ENCODE measurements at places on chromosomes 4 and X.

DNA sequence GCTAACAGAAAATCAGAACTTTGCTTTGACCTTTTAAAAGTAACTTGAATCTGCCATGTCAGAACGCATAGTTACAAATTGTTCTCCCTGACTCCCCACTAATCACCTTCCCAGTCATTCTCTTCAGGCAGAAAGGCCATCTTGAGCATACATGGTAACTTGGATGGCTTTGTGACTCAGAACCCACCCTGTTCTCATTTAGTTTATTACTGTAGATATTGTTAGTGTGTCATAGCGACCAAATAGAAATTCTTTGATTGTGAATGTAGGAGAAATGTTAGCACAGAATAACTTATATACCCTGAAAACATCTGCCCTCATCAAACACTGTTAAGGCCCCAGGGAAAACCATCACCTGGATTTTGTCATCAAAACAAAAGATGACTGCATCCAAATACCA is 382.0 kb downstream of the MAGEB5 start:
- no peak for DNase-seq

GRCh38 chrX:42117318-42117717 is 194.0 kb upstream of the CASK start:
- no peak for DNase-seq

DNA sequence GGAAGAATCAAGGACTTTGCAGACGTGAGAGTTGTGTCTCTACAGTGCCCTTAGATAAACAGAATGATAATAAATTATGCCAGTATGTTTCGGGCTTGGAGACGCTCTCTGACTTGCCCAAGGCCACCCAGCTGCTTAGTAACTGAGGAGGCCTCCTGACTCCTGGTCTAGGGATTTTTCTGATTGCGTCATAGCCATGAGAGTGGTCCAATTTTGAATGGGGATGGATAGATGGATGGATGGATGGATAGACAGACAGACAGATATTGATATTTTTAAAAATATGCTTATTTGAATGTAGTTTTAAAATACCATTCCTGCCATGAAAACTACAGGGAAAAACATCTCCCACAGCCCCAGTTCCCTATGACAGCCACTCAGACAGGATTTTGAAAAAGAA is 15.5 kb downstream of the ARHGAP36 start:
- DNase-seq = no peak

DNA sequence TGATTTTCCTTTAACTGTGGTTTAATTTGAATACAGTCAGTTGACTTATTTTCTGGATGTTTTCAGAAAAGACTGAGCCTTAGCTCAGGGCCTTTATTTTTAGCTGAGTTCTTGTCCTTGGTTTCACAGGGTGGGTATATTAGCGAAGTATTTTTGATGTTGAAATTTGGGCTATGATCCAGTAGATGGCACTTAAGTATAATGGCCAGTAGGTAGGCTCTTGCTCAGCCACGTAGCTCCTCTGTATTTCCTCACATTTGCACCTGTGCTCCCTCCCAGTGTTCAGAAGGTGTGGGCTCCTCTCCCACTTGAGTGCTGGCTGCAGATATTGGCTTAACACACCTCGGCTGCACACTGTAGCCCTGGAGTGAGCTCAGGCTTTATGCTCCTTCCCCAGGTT is 549.9 kb upstream of the AMOT start:
- no peak for DNase-seq

DNA sequence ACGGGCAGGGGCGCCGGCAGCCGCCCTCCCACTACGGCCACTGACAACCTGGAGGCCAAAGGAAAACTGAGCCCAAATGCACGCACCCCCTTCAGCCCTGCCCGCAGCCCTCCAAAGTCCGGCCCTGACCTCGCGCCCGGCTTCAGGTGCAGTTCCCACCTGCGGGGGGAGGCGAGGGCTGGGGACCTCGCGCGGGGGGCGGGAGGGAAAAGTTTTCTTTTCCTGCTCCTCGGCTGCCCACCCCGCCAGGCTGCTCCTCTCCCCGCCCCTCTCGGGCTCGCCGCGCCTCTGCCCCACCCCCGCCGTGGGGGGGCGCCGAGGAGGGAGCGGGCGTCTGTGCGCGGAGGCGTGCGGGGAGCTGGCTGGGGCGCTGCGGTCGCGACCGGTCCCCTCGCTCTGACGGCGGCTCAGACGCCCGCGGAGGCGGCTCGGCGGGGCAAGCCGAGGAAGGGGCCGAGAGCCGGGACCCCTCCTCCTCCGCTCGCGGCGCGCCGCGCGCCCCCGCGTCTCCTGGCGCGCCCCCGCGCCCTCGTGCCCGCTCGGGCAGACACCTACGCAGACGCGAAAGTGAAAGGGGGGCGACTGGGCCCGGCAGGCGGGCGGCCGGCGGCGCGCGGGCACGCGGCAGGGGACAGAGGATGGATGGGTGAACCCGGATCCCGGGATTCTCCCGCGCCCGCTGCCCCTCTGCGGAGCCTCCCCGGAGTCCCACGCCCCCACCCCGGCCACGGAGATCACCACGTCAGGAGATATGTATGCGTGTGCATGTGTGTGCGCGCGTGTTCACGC is 3.1 kb upstream of the NR3C2 start:
- peak; percentile 56 for DNase-seq

GRCh38 chr4:55592014-55592413 is at the start of gene PDCL2:
PDCL2 (minus strand) TSS chr4:55592245; CDS start chr4:55592109, 136 bp downstream.
- no peak for DNase-seq

GRCh38 chr4:17109126-17109525 is 210.7 kb upstream of the LDB2 start:
- no peak for DNase-seq

GRCh38 chr4:70577220-70577927 is 14.7 kb upstream of the AMBN start:
- DNase-seq = no peak

DNA sequence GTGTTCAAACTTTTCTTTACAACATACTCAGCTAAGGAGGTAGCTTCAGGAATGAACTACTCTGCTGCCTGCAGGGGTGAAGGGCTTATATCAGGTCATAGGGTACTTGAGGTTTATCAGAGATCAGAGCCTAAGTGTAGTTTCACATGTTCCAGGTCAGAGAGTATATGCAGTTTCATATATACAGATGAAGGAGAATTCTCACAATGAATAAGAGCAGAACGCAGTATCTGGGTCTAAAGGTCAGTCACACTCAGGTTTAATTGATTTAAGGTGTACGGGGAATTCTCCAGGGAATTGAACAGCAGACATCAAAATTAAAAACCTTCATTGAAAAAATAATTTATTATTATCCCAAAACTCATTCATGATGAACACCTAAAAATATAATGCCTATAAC is 700.6 kb downstream of the TECRL start:
- DNase-seq = no peak

DNA sequence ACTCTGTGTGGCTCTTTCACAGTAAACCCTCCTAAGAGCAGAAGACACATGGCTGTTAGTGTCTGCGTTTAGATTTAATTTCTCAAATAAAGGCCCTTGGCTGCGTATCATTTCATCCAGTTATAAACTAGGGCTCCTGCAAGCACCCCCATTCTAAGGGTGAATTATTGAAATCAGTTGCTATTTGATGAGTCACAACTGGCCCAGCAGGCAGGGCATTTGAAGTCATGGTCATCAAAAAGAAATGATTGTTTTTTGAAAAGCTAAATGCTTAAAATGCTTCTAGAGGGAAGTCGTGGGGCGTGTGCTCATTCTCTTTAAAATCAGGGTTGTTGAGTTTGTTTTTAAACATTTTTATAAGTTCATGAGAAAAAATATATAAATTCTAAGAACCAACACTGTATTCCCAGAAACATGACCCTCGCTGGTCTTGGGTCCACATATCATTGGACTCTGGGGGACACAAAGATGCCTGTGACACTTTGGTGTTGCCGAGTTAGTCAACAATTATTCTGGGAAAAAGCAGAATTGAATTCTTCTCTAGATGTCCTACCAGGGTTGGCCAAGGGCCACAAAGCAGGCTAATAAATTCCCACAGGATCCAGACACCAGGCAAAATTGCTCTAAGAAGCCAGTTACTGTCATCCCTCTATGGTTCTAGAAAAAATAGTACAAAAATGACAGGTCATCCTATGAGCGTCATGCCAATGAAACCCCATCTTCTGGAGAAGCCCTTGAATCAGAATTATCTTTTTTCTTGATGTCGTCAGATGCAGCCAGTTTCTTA is 99.5 kb upstream of the MYOZ2 start:
- no peak for DNase-seq

DNA sequence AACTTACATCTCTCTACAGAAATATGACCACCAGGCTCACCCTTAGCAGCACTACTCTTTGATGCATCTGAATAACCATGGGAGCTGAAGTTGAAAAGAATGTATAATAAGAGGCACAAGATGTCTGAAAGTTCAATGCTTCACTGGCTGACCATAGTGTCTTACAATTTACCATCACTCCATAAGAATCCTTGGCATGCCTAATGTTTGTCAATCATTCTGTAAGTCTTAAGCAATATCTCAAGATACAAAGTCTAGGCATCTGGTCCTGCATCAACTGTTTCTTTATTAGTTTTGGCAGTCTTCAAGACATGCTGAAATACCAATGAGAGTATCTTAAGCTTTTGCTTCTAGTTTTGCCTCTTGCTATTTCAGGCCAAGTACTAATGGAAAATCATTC is 755.5 kb downstream of the STIM2 start:
- no peak for DNase-seq

DNA sequence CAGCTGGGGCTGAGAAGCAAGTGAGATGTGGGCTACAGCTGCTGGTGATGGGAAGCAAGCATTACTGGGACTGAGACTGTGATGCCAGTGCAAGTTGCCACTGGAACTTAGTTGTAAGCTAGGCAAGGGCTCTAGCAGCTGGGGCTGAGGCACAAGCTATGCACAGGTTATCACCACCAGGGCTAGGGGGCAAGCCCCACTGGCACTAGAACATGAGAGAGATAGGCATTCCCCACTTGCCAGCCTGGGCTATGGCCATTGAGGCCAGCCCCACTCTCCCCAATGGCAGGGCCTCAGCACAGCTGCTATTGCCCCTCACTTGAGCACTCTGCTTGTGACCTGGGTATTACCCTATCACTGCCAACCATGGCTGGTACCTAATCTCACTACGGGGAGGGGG is 130.8 kb upstream of the SMIM31 start:
- DNase-seq = no peak

GRCh38 chr4:162700815-162701361 is 465.8 kb downstream of the NAF1 start:
- no peak for DNase-seq

- DNase-seq = no peak
Observed at GRCh38 chr4:7657545-7658297, 223.0 kb upstream of the PSAPL1 start.

DNA sequence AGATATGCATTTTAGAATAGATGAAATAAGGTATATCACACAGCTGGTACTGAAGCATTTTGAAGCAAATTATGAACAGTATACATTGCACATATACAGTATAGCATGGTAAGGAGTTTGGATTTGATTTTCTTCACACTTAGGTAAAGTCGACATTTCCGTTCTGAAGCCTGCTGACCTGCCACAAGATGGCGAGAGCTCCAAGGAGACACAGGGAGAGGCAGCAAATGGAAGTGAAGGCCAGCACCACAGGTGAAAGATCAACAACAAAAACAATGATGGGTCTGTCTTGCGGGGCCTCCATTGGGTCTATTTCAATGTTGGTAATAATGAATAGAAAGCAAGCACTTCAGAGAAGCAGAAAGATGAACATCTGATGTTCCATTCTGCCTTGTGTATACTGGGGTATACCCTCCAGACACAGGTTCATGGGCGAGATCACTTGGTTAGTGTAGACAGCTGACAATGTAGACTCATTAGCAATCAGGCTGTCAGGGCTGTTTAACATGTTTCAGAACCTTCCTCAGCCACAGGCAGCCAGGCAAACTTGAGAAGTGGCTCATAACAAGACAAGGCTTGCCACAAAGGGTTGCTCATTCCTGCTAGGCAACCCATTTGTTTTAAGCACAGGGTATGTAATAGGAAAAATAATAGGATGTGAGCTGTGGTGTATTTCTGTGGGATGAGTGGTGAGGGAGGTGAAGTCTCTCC is 21.4 kb upstream of the NOX1 start:
- no peak for DNase-seq

- no peak for DNase-seq
Observed at GRCh38 chr4:4670869-4671268, 129.0 kb upstream of the STX18 start.

DNA sequence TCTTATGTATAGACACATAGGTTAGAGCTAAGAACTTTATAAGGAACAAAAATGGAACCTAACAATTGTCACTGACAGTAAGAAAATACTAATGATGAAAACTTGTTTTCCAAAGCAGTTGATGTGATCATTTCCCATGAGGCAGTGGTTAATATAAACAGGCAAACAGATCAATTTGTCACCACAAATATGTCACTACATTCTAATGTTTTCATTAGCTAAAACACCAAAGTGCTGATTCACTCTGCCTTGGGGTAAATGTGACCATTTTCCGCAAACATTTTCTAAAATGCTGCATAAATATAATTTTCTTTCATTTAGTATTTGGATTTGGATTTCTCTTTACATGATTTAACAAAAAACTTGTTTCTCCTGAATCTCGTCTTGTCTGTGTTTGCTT is 408.9 kb upstream of the CTSO start:
- no peak for DNase-seq

DNA sequence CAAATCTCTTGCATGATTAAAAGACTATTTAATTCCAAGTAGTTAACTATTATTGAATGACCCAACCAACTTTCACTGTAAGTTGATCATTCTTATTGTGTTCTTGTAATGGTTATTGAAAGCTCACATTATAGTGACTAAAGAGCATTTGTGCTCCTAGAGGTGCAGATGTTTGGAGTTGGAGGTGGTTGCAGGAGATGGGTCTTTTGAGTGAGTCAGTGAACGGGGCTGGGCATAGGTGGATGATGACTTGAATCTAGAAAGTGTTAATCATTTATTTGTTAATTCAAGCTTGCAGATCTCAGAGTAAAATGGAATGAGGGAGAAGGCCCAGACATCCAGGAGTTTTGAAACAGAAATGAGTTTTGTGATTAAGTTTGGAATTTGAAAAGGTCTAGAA is 13.7 kb downstream of the NWD2 start:
- DNase-seq = no peak

- no peak for DNase-seq
Observed at GRCh38 chrX:54030329-54030728, 13.9 kb downstream of the PHF8 start.

- DNase-seq = no peak
Observed at GRCh38 chr4:108867476-108867875, 104.6 kb upstream of the ETNPPL start.

- DNase-seq = no peak
Observed at GRCh38 chrX:40108162-40108958, 10.6 kb upstream of the BCOR start.

GRCh38 chrX:70432936-70433847 is 10.1 kb downstream of the GDPD2 start:
- no peak for DNase-seq

DNA sequence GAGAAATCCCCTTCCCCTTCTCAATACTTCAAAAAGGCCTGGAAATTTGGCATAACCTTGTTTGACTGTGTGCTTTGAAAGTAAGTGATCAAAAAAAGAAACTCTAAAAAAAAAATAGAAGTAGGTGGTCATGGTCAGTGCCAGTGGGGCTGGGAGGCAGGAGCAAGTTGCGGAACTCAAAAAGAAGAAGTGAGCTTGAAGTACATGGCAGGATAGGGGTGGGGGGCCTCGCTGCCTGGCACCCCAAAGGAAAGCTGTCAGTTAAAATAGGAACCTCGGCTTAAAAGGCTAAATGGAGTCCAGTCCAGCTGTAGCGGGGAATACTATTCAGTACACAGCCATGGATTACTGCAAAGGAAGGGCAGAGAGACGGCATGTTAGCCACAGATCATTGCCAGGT is 12.2 kb upstream of the NKRF start:
- no peak for DNase-seq
